ENCODE measurements at places on chromosomes 12 and 14. TPM values are rescaled to one million over a fixed set of nuclear protein-coding genes. Genes with fewer than 3 reads are reported as not detected.

The TDRD9 gene
- total RNA-seq, result 5.4 TPM

The SCARB1 gene
- total RNA-seq, result 135 TPM

GRCh38 chr14:93076755-93077154 lies 39.0 kb downstream of the ITPK1 start:
- no peak for DNase-seq

- no peak for DNase-seq
These were observed 70.8 kb downstream of the SYNE3 start for GRCh38 chr14:95445676-95446075.

- DNase-seq, result no peak
These were observed 615.1 kb downstream of the TMEM121 start for GRCh38 chr14:106141242-106142220.

All from mesenteric fat pad (tissue), 1 donor.